ENCODE measurements at places on chromosomes 11 and 22.

DNA sequence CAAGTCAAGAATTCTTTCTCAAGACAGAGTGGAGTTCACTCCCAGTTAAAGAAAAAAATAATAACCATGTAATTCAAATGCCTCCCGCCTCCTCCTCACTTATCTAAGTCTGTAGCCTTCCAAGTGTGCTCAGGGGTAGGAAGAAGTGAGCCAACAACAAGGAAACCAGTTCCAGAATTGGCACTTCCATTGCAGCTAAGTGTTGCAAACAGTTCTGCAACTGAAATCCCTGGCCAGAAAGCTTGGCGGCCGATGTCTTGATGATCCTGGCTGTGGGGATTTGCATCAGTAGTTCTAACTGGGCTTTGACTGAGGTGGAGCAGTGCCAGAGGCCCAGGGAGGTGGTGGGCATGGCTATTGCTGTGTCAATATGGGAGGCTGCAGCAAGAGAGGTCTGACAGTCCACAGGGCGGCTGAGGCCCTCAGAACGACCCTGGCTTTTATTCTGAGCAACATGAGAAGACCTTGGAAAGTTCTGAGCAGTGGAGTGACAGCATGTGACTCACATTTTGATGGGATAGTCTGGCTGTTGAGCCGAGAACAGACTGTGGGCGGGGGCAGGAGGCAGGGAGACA is 19.2 kb downstream of the DHCR7 start:
- no peak for DNase-seq

GRCh38 chr11:123773026-123773425 is 18.7 kb upstream of the OR6X1 start:
- DNase-seq: no peak

DNA sequence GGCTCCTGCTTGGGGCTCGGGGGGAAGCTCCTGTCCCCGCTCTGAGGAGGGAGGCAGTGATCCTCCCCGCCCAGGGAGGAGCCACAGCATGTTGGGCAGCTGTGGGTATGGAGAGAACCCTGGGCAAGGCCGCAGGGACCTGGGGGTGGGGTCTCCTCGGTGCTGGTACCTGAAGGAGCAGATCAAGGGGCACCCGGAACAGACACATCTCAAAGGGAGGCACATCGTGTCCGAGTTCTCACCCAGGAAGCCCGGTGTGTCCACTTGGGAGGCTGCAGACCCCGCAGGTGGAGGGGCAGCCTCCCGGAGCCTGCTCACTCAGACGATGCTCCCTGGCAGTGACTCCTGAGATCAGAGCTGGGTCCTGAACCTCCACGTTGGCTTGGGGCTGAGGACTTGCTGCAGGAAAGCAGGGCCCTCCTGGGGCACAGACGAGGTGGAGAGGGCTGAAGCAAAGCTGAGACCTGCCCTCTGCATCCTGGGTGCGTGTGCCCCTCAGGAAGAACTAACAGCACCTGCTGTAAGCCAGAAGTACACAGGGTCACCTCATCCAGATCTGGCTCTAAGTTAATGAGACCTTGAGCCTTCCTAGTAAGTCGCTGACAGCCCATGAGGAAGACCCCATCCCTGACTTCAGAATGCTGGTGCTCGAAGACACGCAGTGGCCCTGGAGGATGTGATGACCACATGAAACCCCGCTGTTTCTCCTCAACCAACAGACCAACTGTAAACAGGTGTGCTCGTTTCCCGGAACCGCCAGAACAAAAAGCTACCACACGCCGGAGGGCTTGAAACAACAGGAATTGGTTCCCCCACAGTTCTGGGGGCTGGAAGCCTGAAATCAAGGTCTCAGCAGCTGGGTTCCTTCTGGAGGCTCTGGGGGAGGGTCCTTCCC is 5.9 kb upstream of the OSBPL5 start:
- DNase-seq: no peak

DNA sequence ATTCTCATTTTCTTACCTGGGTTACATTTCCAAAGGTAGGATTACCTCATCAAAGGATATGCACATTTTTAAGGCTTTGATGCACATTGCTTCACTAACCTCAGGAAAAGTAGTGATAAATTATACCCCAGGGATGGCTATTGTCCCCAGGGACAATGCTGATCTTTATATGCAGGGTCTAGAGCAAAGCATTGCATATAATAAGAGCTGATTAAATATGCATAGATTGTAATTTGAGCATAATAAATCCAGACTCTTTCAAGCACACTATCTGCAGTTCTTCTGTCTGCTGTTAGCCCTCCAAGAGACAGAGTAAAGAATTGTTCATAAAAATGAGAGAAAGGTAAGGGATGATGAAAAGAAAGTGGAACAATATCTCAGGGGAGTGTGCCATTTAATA is 57.3 kb upstream of the SYT13 start:
- no peak for DNase-seq
